GM04503 (cell line): ENCODE measurements at places on chromosomes 5 and 9.

DNA sequence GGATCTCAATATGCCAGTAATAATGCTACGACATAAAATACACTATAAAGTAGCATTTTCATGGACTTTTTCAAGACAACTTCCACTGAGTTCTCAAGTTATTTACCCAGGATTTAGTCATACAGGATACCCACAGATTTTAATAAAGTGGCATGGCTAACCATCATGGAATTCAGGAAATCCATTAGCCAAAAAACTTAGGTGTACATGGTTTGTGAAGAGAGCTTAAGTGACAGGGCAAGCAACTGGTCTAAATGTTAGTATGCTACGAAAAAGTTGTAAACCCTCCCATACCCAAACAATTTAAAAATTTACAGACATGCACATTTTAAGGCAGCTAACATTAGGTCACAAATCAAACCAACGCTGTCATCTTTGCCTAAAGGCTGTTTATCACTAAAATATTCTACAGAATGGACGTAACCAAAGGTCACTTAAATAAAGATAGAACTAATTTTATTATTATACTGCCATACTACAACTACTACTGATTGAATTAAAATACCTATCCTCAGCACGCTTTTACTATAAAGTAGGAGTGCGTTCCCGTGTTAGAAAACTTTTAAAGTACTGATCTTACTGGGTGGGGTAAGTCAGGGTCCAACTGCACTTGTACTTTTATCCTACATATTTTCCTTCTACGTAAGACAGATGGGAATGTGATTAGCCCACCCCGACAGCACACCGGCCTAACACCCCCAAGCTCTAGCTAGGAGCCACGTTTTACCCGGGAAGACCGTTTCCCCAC, 1.1 kb downstream of the UBTD2 start:
- no peak for DNase-seq

DNA sequence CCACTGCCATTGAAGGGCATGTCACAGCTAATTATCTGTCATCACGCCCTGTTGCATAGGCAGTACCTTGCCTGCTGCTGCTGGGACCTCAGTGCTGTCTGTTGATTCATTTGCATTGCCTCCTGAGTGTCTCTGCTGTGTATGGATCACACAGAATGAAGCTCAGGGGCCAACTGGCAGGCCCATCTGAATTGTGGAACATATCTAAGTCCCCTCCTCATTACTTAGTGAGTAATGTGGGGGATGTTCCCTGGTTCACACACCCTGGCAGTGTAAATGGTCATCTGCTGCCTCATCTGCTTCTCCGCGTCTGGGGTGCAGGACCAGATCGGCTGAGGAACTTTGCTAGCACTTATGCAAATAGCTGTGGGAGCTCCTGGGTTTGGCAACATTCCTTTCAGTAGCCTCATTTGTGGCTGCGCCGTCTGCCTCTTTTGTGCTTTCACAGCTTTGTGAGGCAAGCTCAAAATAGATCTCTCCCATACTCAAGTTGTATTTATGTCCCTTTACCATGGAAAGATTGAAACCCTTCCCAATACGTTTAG, 25.4 kb downstream of the TYRP1 start:
- no peak for DNase-seq

DNA sequence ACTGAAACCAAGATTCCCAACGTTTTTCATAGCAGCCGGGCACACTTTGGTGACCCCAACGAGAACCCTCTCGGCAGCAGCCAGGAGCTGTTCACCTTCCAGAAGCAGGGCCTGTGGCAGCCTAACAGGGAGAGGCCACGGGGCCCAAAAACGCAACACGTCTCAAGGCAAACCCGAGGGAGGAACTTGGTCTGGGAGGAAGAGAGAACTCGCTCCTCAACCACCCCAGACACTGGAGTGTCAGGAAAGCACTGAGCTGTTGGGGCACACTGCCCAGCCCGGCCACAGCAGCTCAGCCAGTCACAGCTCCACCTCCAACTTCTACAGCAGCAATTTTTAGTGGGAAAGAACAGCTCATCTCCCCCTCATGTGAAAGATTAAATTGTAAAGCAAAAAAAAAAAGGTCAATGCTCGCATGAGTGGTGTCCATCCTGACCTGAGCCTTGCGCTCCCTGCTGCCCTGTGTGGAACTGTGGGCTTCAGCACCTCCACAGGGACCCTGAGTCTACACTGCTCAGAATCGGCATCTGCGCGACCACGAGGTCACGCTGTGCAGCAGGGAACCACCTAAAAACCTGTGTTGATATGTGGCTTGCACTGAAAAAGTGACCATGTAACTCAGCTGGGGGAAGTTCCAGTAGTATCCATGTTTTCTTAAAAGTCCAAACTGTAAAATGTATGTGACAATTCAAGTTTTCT, 55.0 kb downstream of the IPPK start:
- DNase-seq: no peak

DNA sequence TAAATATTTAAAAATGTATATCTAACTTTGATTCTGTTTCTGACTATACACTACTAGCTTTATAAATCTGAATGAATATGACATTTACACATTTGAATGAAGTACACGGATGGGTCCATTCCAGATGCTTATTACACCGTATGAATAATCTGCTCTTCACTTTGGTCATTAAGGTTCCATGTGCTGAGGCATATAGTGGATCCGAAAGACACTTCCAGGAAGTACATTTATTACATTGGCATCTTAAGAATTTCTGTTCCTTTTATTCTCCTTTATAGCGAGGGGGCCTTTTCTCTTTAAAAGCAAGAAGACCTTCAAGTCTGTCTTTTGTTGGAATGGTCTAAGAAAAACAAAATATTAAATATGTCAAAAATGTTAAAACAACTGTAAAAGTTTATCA, 147.6 kb downstream of the AUH start:
- DNase-seq: no peak

DNA sequence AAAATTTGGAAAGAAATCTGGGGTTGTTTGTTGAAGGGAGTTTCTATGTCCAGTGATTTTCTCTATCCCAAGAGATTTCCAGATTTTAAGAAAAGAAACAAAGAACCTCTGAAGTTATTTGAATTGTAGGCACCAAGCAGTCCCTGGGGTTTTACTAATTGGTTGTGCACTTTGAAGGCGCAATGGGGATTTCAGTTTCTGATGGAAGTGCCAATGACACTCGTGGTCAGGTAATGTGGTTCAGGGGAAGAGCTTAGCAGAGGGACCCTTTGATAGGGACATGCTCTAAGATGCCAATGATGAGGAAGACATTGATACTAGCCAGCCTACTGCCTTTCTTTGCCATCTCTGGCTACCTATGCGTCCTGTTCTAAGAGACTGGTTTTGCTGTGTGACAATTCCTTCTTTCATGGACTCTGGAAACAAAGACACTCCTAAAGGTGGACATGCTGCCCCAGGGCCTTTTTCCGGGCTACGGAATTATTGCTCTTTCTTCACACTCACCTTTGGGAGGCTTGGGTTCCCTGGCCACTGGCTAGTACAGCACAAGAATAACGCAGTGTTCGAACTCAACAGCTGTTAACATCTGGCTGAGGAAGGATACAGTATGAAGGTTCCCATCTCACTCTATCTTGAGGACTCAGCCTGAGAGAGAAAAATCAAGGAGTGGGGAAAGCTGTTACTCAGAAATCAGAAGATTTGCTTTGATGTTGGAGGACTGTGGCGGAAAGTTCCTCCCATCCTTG, 6.9 kb upstream of the TRAF1 start:
- no peak for DNase-seq

DNA sequence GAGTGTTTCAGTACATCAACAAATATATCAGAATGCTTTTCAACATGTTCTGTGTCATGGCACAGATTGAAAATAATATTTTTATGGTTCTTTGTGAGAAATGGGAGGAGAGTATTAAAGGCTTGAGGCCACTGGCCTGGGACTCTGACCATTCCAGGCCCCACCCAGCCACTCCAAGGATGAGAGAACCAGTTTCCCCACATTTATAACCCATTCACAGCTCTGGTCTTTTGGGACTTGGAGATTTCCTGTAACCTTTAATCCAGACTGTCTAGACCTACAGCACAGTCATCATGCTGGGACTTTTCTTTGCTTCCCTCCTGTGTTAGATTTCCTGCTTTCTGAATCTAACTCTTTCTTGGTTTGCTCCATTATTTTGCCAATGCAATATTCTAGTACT, 389.6 kb downstream of the KIAA0825 start:
- no peak for DNase-seq

GRCh38 chr5:76867038-76867437, 17.2 kb downstream of the S100Z start:
- DNase-seq: no peak

- DNase-seq: no peak
These were observed 360.7 kb upstream of the CDH10 start for GRCh38 chr5:25005431-25005830.

DNA sequence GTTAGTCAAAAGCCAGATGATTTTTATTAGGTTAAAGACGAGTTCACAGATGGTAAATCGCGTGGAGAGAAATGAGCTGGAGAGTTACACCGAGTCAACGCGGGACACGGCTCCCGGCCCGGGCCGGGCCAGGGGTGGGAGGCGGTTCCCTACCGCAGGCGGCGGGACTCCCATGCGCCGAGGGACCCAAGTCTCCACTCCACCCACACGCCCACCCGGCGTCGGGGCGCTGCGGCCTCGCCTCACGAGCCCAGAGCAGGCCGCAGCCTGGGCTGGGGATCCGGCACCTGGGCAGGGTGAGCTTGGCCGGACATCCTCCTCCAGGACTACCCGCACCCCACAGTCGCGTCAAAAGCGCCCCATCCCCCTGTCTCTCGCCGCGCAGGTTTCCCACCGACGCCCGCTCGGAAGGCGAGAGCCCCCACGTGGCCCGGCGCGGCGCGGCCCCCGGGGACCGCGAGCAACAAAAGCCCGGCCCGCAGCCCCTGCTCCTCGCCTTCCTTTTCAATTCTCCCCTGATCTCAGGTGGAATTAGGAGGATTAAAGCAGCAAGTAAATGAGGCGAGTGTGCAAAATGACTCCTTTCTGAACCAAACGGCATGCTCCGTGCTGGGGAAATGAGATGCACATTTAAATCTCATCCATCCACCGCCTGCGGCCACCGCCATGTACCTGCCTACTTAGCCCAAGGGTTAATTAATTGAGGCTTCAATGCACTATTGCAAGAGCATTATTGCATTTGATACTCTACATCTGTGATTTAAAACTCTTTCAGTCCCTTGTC, 196.5 kb upstream of the TBCA start:
- no peak for DNase-seq

DNA sequence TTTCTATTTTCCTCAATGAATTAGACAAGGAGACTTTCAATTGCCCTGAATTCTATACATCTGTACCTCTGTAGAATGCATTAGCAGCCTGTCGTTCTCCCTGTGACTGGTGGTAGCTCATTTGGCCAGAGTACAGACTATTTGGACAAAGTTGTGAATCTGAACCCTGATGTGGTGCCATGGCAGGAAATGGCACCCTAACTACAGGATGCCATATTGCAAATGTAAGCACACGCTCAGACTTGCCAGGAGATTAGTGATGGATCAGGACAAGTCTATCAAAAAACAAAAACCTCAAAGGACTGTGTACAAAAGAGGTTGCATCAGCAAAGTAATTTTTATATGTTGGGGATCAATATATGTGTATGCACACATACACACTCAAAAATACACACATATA, 58.3 kb downstream of the SVEP1 start:
- DNase-seq: no peak

DNA sequence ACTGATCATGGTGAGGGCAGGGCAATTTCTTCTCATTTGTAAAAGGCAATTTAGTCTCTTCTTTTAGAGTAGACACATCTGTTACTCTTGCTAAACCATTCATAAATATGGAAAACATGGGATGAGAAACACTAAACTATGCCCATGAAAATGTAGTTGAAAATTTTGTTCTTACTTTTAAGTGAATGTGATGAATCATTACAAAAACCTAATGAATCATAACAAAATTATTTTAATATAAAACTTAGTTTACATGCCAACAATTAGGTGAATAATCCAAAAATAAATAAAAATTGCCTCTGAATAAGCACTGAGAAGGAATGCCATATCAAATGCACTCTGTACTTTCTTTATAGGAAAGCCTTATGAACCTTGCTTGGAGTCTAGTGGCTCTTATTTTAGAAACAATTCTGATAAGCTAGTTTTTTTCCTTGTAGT, 297.7 kb upstream of the EFNA5 start:
- DNase-seq: peak; percentile 8
